ENCODE measurements at places on chromosomes 13 and 19.

- DNase-seq, result no peak
Observed at GRCh38 chr19:42111384-42111783, 20.9 kb downstream of the POU2F2 start.

DNA sequence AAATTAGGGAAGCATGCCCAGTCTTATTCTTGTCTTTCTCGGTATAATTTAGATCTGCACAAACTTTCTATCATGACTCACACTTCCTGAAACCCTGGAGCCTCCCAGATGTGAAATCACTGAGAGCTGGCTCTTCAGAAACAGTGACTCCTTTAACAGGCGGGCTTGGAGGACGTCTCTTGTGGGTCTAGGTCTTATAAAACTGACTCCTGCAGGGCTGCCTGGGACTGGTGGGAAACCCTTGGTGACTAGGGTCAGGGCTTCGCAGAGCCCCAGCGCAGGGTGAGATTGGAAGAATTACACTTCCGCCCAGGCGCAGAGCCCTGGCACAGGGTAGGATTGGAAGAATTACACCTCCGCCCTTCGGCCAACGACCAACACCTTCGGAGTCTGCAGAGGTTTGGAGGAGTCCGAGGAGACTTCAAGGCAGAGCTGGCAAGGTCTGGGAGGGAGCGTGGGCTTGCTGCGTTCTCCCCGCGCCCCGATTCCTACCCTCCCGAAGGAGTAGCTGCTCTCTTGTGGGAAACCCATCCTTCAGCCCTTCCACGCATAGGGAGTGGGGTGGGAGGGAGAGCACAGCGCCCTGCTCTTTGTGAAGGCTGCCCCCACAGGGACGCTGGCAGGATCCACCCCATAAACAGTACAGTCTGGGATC is 43.4 kb upstream of the MAP3K10 start:
- no peak for DNase-seq

GRCh38 chr13:47930649-47931165 is 70.4 kb downstream of the SUCLA2 start:
- no peak for DNase-seq

- DNase-seq, result no peak
Observed at GRCh38 chr19:51919606-51920005, 7.7 kb upstream of the ZNF613 start.

GRCh38 chr13:46478651-46479050 is 74.3 kb upstream of the LRCH1 start:
- no peak for DNase-seq

GRCh38 chr13:34416971-34417380 is 525.1 kb upstream of the NBEA start:
- no peak for DNase-seq

DNA sequence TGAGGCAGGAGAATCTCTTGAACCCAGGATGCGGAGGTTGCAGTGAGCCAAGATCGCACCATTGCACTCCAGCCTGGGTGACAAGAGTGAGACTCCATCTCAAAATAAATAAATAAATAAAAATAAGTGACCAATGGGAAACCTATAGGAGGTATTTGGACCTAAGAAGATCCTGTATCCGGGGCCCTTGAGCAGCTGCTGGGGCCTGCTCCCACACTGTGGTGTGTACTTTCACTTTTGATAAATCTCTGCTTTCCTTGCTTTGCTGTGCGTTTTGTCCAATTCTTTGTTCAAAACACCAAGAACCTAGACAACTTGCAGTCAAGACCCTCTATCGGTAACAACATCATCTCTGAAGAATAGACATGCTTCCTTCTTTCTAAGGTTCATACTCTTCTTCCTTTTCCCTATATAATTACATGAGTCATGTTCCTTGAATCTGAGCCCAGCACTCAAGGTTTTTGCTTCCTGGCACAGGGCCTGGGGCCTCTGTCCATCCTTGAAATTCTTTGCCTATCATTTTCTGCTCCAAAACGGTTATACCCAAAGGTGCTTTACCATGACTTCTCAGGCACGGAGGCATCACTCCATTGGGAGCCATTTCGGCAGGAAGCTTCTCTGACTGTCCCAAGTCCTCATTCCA is 14.2 kb upstream of the PNMA8C start:
- no peak for DNase-seq

DNA sequence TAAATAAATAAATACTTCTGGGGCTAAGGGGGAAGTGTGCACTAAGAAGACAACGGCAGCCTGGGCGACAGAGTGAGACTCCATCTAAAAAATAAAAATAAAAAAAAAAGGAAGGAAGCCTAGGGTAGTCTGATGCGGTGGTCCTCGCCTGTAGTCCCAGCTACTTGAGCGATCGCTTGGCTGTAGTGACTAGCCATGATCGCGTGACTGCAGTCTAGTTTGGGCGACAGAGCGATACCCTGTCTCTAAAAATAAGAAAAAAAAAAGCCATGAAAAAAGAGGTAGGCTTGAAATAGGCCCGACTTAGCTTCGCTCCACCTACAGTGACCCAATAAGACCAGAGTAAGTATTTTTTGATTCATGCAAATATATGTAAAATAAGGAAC is 661 bp upstream of the BABAM1 start:
- DNase-seq, result no peak

- DNase-seq, result no peak
Observed at GRCh38 chr19:23565256-23565655, 121.8 kb downstream of the ZNF675 start.

GRCh38 chr19:39558624-39559117 is 18.7 kb upstream of the EID2 start:
- DNase-seq, result no peak

- DNase-seq, result no peak
Observed at GRCh38 chr19:48469934-48470680, 938 bp downstream of the CYTH2 start.

GRCh38 chr13:97125810-97126738 is 96.1 kb upstream of the MBNL2 start:
- DNase-seq, result no peak

DNA sequence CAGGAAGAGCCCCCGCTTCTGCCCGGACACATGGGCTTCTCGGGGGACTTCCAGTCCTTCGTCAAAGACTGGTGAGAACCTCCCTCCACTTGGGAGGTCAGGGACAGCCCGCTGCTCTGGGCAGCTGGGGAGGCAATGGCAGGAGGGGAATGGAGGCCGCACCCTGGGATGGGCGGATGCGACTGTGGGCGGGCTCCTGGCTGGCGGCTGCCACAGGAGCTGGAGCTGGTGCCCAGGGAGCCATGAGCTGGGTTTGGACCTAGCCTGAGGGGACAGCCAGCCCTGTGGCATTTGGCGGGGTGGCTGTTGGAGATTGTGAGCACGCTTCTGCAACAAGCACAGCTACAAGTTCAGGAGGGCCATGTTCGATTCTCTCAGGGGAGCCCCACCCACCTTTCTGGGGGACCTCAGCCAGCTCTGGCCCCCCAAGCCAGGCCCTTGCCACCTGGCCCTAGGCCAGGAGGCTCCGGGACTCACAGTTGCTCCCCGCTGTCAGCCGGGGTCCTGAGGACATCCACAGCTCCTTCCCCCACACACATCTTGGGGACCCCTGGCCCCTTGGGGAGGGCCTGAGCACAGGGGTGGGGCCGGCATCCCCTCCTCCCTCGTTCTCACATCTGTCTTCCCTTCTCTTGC is 3.0 kb upstream of the TGFBR3L start:
- DNase-seq, result no peak

- DNase-seq, result no peak
Observed at GRCh38 chr13:28559636-28560259, 64.8 kb upstream of the FLT1 start.

DNA sequence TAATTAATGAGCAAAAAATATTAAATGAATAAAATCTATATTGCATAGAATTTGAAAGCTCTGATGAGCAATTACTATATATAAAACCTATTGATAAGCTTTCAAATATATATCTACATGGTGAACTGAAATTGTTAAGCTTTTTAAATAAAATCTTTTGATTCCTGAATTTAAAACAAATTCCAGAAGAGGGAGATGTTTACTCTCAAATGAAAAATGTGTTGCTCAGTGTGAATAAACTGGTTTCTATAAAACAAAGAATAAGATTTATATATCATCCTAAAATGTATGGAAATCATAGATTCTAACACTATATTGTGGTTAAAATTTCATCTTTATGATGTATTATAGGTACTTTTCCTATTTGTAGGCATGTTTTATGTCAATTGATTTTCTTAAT is 171.5 kb upstream of the SLITRK6 start:
- no peak for DNase-seq

- DNase-seq, result no peak
Observed at GRCh38 chr13:108352599-108352998, 83.1 kb downstream of the TNFSF13B start.

DNA sequence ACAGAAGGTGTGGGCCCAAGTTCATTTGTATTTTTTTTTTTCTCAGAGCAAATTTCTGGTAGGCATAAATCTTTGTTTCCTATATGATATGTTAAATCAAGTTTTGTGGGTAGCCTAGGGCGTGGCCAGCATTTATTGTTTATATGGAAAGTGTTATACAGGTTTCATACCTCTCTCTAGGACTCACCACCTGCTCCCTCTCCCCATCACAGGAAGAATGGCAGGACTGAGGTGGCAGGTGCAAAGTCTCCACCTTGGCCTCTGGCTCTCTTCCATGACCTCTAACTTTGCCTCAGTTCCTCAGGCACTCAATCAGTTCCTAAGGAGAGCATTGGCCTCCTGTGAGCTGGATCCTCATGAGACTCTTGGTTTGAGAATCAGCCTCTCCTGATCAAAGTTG is 172.3 kb upstream of the TSC22D1 start:
- DNase-seq, result no peak

DNA sequence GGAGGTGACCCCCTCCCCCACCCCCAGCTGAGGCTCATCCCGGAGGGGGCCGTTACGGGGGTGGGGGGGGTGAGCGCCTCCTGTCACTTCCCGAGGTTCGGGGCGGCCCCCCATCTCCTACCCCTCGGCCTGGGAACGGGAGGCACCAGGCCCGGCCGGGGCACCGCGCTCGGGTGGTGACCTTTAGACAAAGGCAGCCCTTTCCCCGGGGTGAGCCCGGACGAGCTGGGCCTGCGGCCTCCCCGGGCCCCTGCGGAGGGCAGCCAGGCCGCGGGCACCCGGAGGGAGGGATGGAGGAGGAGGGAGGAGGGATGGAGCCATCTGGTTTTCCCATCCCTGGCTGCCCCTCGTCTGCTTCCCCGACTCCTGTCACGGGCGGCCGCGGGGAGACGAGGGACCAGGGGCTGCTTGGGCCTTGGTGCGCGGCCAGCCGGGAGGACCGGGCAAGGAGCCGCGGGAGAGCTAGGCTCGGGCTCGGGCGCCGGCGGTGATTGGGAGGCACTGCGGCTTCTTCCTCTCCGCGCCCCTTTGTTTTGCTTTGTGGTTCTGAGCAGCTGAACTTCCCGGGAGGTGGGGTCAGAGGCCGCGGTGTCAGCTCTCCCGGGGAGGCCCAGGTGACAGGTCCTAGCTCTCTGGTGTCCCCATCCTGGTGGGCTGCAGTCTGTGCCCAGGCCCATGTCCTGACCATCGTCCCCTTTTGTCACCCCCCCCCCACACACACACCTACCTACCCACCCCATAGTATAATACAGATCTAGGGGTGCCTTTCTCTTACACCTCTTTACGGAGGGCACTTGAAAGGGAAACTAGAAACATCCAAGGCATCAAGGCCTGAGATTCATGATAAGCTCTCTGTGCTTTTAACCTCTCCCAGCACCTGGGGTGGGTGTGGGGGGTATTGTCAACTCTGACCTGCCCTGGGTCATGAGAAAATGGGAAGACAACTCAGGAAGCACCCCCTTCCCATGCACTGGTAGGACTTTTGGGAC is 1.3 kb downstream of the BICRA start:
- DNase-seq, result no peak

GRCh38 chr19:1106841-1107660 is 3.3 kb downstream of the GPX4 start:
- no peak for DNase-seq

GRCh38 chr19:5621311-5621944 is 1.1 kb downstream of the SAFB2 start:
- DNase-seq, result no peak

DNA sequence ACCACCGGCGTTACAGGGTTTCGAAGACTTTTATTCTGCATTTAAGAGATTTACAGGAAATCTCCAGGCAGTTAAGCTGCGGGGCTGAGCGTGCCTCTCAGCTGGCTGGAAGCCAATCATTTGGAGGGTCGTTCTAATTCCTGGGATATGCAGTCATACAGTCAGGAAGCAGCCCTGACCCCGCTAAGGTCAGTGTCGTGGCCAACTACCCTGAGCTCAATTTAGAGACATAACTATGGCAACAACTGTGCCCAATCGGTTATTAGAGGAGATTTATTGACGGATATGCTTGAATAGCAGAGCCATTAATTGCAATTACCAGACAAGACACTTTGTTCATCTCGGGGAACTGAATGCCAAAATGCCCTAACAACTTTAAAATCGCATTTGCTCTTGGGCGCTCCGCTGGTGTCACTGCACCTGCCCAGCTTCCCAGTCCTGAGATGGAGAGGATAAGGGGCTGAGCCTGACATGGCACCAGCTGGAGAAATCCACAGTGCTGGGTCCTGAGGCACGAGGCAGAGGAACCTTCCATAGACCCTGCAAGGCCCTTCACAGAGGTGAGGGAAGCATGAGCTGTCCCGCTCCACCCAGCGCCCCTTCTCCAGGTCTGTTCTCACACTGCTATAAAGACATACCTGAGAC is 15.1 kb upstream of the ZNF507 start:
- DNase-seq, result no peak

DNA sequence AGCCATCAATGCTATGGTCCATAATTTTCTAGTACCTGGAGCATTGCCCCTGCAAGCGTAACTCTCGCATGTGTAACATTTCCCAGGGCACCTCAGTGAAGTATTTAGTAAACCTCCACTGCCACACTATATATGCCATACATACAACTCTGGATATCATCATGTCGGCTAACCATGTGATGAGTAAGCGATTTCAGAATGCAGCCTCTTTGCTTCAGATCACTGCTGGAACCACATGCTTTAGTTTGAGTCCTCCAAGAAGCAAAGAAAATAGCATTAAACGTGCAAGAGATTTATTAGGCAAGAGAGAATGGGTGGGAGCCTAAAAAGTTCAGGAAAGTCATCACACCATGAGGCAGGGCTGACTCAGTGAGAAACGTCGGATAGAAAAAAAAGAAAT is 635.6 kb upstream of the SLITRK5 start:
- no peak for DNase-seq

DNA sequence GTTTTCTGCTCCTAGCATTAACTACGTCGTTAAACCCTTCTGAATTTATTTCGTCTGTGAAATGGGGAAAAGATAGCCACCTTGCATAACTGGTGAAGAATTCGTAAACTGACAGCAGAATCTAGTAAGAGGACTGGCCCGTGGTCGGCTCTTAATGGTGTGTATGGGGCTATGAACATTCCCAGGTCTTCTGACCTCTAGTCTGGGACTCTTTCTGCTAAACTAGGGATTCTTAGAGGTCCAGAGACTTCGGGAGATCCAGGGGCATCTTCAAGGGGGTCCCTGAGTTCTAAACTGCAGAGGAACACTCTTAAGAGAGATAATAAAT is 231.1 kb upstream of the SERP2 start:
- no peak for DNase-seq

GRCh38 chr19:6967967-6968366 is 53.3 kb downstream of the MBD3L2B start:
- DNase-seq, result no peak

DNA sequence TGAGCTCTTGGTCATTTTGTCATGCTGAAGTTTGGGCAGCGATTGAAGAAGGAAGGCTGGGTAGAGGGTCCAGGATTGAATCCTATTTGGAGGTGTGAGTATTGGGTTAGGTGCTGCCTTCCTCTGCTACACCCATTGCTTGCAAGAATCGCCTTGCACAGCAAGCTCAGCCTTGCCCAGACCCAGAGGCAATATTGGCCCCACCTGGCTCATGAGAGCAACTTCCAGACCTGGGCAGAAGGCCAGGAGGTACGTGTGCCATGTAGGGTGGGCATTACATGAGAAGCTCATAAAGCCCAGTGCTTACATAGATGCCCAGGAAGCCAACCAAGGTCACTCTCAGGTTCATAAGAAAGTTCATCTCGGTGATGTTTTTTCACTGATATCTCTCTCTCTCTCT is 718.0 kb downstream of the EFNB2 start:
- DNase-seq, result no peak

All from GOT3 (cell line).